Fibroblast of lung (primary cell): ENCODE measurements at places on chromosomes 5 and 9.
A peak's percentile ranks its signal among the peaks of the same experiment; 100 is the strongest.

DNA sequence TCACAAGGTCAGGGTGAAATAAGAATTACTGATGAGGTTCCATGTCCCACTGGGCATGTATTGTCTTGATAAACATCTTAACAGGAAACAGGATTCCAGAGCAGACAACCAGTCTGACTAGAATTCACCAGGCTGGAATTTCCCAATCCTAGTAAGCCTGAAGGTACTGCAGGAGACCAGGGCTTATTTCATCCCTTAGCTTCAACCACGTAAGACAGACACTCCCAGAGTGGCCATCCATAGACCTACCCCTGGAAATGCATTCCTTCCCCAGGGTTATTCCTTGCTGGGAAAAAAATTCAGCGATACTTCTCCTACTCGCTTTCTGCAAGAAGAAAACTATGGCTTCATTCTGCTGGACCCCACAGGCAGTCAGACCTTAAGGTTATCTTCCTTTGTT, 785.4 kb downstream of the NR2F1-AS1 start:
- DNase-seq: no peak

- no peak for DNase-seq
These were observed 600.9 kb downstream of the CCDC171 start for GRCh38 chr9:16153741-16154140.

DNA sequence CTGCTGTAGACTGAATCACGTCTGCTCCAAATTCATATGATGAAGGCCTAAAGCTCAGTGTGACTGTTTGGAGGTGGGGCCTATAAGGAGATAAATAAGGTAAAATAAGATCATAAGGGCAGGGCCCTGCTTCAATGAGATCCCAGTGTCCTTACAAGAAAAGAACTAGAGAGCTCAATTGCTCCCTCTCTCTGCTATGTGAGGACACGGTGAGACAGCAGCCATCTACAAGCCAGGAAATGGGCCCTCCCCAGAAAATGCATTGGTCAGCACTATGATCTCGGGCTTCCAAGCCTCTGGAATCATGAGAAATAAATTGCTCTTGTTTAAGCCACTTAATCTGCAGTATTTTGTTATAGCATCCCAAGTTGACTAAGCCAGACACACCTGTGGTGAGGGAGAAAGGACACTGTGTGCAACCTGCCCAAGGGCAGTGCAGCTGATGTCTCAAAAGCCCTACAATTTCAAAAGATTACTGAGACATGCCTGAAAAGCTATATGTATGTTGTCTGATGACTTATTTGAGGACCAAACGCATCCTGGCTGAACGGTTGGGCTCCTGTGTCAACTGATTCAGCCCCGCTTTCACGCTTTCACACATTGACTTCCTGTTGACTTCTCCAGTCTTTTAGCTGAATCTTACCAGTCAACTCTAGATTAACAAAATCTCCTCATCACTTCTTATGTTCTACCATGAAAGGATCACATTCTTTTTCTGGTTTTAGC, 13.2 kb downstream of the GZMK start:
- DNase-seq: peak; percentile 5

DNA sequence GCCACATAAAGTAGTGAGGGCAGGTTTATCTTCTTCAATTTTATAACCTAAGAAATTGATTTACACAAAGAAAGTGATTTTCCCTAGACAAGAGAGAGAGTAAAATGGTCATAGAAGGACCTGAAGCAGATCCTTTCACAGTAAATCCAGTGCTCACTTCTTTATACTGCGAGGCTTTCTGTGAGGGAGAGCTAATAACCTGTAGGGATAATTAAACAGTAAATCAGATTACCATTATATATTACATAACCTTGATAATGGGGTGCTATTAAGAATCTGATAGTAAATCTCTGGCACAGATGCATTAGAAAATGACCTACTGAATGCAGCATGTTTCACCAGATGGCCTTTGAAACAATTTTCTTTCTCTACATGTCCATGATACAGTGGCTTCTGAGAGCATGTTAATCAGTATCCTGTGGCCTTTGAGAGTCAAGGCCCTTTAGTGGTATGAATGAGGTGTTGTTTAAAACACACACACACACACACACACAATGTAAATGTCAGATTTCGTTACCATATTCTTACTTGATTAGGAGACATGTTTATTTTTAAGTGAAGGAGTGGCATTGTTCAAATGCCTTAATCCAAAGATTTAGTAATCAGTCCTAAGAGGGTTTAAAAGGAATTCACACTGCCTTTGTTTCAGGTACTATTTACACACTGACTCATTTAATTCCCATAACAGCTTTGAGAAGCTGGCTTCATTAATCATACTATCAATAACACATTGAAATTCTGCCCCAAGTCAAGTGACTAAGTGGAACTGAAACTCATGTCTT, 124.7 kb downstream of the ALDH1A1 start:
- no peak for DNase-seq

DNA sequence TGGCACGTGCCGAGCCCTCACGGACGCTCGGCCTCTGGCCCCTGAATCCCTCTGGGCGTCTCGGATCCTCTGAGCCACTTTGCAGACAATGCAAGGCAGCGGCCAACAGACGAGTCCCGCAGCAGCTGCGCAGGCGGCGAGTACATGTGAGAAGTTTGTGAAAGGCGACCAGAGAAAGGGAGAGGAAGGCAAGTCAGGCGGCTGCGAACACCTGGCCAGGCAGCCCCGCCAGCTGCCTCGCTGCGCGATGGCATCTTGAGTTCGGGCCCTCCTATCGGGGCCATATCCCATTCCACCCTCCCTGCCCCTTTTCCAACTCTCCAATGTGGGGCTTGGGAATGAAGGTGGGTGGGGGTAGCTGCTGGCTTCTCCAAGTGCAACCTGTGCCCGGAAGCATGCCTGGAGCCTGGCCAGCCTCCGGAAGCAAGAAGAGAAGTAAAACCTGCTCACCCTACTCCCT, 4.5 kb upstream of the POU4F3 start:
- no peak for DNase-seq

GRCh38 chr9:133754688-133755227, 16.6 kb upstream of the SARDH start:
- no peak for DNase-seq

- DNase-seq: no peak
These were observed 9.9 kb downstream of the SEPTIN8 start for GRCh38 chr5:132767150-132767549.

DNA sequence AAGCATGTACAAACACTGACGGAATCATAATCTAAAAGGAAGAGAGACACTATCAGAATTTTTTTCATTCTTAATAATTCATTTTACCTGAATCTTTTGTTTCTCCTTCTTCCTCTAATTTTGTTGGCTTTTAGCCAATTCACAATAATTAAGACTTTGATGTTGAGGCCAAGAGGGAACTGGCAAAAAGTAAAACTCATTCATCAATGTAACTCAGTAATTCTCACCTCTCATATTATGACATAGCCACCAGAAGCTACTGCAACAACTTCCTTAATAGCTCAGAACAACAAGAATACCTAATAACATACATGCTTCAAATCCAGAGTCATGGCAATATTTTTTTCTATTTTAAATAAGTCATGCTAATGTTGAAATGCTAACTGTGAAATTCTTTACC, 64.5 kb downstream of the MCTP1 start:
- no peak for DNase-seq

GRCh38 chr5:59893429-59894227, at the start of gene PDE4D:
TSS of gene PDE4D (minus strand) at chr5:59893726.
- DNase-seq: peak; percentile 55

- DNase-seq: no peak
These were observed 318.6 kb downstream of the ARHGEF28 start for GRCh38 chr5:73944581-73944980.

DNA sequence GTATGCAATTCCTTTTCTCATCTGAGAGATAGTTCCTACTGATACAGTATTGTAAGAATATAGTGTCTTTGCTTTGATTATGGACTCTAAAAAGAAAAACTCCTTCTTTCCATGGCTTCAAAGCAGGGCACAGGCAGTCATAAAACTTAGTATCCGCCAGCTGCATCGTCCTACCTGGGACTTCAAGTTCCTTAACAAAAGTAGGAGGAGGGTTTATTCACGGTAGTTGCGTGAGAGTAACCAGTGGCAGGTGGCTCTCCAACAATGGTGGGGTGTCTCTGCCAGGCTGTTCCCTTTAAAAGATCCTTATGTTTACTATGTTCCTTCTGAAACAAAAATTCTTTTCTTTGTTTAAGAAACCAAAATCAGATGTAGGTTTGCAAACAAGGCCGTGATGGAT, 173.5 kb upstream of the DMAC1 start:
- no peak for DNase-seq

DNA sequence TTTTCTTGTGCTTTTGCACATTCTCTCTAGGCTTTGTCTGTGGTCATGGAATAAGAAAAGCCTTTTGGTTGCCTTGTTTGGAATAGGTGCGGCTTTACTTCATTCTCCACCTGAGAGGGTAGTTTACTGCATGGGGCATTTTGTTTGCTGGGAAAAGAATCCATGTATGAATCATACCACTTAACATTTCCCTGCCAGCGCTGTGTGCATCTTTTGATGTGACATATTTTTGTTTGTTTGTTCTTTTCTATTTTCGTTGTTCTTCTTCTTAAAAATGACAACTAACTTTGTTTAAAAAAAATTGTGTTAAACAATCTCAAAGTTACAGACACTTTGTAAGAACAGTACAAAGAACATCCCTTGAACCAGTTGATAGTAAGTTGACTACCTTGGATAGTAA, 113.2 kb downstream of the GCNT1 start:
- DNase-seq: no peak

DNA sequence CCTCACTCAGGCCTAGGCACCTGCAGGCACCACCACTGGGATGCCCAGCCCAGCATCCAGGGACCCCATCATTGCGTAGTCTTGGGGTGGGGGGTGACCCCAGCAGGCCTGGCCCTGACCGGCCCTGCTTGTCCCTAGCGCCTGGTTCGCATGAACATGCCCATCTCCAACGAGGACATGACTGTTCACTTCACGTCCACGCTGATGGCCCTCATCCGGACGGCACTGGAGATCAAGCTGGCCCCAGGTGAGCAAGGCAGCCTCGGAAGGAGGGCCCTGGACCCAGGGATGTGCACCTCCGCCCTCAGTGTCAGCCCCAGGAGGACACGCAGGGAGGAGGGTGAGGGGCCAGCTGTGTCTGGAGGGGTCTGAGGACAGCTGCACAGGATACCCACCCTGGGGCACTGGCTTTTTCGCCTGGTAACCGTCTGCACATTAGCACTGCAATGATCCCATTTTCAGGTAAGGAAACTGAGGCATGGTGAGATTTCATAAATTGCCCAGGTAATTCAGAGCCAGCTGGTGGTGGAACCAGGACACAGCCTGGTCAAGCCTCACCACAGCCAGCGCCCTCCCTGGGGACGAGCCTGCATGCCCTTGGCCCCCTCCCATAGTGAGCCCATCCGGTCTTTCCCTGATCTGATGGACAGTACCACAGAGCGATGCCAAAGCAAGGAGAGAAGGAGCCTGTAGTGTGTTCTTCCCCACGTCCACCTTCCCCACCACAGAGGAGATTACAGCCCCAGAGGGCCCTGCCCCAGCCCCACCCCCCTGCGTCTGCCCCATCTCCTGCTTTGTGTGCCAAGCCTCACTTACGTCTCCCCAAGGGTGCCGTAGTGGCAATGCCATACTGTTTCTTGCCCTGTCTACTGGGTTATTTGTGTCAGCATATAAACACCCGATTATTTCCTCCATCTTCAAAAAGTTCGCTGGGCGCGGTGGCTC, 228.3 kb downstream of the CACNA1B start:
- DNase-seq: no peak

DNA sequence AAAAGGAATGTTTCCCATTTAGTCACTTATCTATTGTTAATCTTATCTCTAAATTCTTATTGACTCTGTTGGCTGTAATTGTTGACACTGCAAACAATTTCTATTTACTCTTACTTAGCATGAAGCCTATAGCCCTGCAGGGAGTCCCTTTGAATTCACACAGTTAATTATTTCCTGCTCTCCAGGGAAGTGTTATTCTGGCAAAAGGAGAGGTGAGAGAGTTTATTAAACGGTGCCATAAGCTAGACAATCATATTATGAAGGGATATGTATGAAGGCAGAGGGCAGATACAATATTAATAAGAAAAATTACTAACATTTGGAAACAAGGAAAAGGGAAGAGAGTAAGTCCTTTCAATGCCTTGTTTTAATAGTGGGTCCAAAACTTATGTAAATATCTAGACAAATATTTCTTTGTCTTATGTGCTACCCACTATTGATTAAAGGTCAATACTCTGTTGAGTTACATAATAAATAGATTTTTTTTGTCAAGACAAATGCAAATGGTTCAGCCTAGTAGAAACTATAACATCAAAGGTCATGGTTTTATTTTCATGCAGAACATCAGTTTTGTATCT, 107.1 kb downstream of the CDH18 start:
- DNase-seq: no peak

GRCh38 chr9:36445800-36446361, 45.8 kb upstream of the RNF38 start:
- no peak for DNase-seq

DNA sequence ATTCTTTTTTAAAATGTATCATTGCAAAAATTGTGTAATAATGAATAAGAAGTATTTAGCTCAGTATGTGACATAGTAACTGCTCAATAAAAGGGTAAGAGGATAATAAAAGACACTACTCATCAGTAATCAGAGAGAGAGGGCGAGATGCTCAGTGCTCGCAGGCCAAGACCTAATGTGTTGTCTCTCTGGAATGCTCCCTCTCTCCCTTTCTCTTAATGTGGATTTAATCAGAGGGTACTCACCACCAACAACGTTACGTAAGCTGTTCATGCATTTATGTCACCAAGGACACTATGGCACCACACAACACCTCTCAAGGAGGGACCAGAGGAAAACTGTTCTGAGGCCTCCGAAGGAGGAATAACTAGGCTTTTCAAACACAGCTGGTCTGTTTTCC, 42.5 kb downstream of the WHRN start:
- DNase-seq: no peak

GRCh38 chr9:35518225-35518821, 28.4 kb downstream of the RUSC2 start:
- DNase-seq: peak; percentile 54

DNA sequence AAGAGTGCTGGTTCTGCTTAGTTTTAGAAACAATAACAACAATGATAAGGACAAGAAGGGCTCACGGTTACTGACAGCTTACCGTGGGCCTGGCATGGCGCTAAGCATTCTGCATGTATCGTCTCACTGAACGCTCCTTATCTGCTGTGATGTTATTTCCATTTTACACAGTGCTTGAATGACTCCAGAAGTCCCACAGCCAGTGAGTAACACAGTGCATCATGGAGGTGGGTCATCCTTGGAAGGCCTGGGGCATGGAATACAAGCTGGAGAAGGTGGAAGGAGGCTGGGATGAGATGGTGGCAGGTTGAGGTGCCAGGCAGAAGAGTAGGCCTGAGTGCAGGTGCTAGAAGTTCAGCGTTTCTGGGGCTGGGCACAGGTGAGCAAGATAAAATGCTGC, 36.5 kb upstream of the FAT2 start:
- DNase-seq: peak; percentile 25

GRCh38 chr9:19117039-19117716, 10.1 kb downstream of the PLIN2 start:
- DNase-seq: no peak

GRCh38 chr9:96113032-96113431, 188.9 kb downstream of the HSD17B3 start:
- no peak for DNase-seq
